ENCODE measurements at places on chromosomes 4 and X.

DNA sequence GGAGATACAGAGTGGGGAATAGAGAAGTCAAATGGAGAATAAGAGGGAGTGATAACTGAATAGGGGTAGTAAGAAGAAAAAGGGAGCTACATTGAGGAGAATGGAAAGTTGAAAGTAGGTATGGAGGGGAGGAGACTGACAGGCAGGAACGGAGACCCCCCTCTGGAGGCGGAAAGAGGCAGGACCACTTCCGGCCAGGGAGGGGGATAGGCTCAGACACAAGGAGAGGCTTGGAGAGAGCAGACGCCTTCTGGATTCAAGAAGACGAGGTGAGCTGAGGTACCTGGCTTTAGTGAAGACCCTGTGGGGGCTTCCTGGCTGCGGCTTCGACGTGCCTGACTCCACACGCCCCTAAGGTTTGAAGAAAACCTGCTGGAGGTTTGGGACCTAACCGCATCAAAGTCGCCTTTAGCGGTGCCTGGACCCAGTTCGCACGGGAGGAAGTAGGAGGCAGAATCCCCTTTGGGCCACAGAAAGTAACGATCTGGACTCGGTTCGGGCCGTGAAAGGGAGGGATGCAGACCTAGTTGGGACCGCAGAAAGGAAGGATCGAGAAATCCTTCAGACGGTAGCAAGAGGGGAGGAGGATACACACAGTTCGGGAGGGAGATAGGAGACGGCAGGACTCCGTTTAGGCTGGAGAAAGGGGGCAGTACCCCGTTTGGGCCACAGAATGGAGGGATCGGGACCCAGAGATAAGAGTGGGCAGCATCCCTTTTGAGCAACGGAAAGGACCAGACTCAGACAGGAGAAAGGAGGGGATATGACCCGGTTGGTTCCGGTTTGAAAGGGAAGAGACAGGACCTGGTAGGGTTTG, at the start of gene TRO:
Gene TRO, plus strand, starts transcription at position 215 of the 817 bp plus-strand sequence. CDS start 1,423 bp downstream, outside the sequence.
- DNase-seq: no peak

DNA sequence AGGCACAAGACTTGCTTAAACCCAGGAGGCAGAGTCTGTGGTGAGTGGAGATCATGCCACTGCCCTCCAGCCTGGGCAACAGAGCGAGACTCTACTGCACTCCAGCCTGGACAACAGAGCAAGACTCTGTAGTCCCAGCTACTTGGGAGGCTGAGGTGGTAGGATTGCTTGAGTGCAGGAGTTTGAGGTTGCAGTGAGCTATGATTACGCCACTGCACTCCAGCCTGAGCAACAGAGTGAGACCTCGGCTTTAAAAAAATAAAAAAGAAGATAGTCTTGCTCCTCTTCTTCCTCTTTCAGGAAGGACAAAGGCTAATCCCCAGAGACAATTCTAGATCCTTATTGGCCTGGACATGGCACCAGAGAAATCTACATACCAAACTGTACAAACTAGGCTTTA, 5.7 kb upstream of the PPEF2 start:
- no peak for DNase-seq

DNA sequence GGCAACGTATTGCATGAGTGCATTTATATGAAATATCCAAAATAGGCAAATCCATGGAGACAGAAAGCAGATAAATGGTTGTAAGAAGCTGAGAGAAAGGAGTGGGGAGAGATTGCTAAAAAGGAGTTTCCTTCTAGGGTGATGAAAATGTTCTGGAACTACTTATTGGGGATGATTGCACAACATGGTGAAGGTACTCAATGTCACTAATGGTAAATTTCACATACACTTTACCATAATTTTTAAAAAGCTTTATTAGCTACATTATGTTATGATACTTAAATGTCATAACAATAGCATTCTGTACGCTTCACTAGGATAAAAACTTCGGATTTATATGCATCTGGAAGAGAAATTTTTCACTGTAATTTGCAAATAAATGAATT, 56.7 kb upstream of the WDR19 start:
- no peak for DNase-seq

GRCh38 chr4:121114756-121115155, 42.4 kb upstream of the NDNF start:
- no peak for DNase-seq

DNA sequence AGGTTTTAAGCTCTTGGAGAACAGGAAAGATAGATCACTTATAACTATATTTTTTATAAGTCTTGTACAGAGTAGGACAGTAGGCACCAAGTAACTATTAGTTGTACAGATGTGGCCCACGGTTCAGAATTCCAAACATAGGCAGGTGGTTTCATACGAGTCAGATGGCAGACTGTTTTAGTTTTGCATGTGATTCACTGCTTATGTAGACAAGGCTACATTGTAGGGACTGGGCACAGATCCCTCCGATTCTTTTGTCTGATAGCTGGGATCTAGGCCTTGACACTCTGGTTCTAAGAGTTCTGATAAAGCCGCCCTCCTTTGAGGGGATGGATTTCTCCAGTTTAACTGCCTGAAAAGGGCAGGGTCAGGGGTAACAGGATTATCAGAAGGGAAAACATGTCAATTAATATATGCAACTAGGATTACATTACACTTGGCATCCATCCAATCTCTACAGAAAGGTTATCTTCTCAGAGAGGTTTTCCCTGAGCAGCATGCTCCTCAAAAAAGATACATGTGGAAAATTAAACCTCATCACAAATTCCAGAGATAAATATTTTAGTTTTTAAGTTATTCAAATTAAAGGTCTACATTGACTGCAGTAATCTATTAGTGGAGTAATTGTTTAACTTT, 87.8 kb downstream of the SPRY1 start:
- no peak for DNase-seq

DNA sequence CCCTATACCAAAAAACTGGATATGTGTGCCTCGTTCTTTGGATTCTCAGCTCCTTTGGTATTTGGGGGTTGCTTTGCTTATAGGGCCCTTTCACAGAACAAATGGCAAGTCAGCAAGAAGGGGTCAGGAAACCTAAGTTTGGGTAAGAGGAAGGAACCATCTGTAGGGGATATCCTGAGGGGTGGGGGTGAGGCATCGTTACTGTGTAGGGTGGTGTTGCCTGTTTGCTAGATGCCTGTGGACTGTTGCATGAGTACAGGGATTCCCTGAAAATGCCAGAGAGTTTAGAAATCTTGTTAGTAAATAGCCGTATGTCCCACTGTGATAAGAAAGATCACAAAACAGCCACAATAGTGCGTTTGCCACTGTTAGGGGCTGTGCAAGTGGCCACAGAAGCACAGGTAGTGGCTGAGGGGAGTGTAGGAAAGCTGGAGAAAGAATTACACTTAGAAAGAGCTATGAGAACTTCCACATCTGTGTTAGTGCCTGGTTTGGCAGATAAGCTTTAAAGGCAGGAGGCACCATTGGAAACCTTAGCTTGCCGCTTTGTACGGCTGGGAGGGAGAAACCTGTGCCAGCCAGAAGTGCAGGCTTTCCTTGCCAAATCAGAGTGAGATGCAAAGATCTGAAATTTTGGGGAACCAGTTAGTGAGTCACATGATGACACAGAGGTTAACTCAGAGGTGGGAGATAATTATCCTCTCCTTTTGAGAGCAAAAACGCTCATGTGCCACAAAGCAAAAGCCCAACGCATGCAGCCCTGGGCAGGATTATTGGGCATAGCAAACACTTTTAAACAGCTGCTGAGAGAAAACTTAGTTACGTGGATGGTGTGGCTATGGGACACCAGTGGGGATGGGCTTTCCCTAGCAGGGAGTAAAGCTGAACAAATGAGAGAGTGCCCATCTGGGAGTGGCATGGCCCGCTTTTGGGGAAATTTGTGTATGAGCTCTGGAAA, 343.7 kb downstream of the ARAP2 start:
- DNase-seq: no peak

- DNase-seq: no peak
Measured at GRCh38 chr4:105155426-105155825, 8.8 kb downstream of the TET2 start.

DNA sequence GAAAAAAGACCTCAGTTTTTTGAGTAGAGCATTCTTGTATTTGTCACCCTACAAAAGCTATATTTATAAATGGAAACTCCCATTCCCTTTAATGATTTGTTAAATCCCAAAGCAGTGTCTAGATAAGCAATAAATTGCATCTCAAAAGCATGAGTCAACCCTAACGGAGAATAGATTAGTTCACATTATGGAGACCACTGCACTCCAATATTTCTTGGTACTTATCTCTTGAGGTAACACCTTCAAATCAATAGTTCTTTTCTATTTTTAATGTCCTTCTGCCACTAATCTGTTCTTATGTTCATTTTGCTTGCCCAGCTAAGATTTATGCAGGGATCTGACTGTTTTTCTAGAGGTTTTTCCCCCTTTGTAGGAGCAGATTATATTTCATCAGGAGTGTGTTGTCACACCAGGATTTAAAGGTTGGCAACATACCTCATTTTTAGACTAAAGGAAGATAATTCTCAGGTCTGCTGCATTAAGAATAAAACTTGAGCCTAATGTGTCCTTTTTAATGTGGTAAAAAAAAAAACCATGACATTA, 91.4 kb upstream of the ADGRG2 start:
- no peak for DNase-seq

- DNase-seq: no peak
Measured at GRCh38 chr4:105472871-105473323, 965 bp downstream of the PPA2 start.

DNA sequence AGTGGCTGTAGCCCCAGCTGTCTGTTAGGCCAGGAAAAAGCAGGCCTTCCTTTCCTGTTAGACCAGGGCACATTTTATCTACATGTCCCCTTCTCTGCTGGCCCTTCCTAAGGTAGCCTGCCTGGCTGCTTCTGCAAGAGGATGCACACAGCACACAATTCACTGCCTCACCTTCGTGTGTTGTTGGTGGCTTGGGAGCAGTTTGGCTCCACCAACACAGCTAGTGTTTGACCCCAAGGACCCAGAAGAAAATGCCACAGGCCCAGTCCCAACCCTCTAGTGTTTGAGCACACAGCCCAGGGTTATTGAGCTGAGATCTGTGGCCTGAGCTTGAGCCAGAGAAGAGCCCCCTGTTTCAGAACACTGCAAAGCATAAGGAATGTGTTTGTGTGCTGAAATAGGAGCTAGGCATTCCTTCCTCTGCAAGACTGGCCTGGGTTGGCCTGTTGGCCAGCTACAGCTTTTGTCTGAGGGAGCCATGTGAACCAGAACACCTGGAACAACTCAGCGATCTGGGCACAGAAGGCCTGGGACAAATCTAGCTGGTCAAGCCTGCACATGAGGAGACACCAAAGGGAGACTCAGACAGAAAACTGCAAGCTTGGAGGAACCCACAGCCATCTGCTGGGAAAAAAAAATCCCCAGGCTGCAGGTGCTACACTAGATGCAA, 26.4 kb downstream of the MAGEE1 start:
- no peak for DNase-seq

DNA sequence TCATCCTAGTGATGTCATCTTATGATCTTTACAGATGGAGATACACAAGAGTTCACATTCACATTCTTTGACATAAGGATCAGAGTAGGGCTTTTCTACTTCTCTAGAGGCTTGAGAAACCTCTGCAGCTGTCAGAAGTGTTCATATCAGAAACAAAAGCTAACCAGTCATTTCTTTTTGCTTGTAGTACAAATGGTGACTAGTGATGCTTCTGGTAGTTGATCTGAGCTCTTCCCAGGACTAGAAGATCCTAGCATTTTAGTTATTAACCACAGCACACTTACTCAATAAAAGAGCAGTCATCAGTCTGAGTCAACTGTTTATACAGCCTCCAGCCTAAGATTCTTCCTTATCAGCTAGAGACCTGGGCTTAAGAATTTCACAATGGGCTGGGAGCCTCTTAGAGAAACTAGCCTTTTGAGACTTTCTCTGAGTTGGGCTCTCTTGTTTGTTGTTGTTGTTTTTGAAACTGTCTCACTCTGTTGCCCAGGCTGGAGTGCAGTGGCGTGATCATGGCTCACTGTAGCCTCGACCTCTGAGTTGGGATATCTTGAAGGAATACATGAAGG, 84.1 kb downstream of the TMEM164 start:
- DNase-seq: peak; percentile 77
